NCI-H1436 treated with DMSO at 0.1 percent for 48 hours (cell line): ENCODE measurements at places on chromosomes 5 and 9.

DNA sequence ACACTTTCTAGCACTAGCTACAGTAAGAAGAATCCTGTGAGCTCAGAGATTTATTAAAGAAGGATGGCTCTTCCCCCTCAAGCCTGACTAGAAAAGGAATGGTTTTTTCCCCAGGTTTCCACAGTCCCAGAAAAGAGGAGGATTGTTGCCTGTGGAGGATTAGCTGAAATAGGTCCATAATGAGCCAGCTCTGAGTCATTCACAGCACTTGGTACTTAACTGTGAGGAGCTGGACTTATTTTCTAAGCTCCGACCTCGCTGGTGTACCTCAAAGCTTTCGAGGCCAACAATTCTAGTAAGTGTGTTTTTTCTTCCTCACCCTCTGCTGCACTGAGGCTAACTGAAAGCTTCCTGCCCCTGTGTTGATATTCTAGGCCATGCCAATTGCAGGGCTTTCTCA is 222.5 kb upstream of the IL12B start:
- DNase-seq, result no peak

DNA sequence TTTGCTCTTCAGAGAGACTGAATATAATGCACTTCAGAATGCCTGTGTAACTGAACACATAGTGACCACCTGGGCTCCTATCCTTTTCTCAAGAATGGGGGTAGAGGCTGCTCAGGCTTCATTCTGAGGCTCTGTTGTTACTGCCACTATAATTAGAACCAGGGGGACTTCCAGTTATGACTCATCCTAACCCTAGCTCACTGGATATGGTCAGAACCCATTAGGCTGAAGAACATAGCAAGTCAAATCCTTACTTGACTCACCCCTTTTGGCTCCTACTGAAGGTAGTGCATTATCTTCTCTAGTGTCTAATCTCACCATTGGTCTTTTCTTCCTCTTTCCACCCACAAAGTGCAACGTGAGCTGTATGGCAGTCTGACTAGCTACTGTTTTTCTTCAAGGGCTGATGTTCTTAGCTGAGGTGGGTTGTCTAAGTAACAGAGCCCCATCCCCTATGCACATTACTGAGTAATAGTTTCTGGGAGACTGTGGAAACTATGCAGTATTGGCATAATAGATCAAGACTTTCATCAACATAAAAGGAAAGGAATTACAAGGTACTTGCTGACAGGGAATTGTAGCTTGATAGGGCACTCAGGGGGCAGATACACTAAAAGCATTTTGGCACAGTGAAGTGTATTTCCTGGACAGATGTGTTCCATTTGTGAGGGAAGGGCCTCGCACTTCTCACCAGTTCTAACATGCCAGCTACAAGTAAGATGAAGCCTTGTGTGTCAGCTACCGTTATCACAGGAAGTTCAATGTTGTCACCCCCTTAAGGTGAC is 431.0 kb upstream of the MEF2C start:
- DNase-seq, result no peak

- DNase-seq, result no peak
Observed at GRCh38 chr9:137430723-137431415, 7.7 kb downstream of the NOXA1 start.

- DNase-seq, result no peak
Observed at GRCh38 chr9:107704774-107705173, 215.2 kb upstream of the KLF4 start.

DNA sequence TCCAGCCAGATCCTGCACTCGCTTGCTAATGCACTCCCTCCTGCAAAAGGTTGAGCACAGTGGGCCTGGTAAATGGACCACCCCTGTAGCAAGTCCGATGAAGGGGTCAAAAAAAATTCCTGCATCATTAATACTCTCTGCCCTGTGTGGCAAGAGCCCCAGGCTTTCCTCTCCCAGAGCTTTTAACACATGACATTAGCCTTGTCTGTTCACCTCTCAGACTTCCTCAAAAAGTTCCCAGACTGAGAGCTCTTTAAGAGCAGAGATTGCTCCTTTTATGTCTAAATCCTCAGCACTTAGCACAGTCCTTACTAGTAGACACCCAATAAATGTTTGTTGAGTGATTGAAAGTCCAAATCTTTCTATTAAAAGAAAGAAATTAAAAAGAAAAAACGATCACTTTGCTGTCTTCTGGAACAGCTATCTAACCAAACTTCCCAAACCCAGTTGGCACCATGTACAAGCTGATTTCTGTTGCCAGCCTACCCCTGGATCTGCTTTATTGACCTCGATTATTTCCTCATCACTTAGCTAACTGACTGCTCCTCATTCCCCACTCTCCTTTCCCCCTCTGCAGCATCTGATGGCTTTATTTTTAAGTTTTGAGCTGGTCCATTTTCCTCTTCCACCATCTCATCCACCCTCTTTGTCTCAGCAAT is 209.8 kb downstream of the ENC1 start:
- DNase-seq, result no peak

DNA sequence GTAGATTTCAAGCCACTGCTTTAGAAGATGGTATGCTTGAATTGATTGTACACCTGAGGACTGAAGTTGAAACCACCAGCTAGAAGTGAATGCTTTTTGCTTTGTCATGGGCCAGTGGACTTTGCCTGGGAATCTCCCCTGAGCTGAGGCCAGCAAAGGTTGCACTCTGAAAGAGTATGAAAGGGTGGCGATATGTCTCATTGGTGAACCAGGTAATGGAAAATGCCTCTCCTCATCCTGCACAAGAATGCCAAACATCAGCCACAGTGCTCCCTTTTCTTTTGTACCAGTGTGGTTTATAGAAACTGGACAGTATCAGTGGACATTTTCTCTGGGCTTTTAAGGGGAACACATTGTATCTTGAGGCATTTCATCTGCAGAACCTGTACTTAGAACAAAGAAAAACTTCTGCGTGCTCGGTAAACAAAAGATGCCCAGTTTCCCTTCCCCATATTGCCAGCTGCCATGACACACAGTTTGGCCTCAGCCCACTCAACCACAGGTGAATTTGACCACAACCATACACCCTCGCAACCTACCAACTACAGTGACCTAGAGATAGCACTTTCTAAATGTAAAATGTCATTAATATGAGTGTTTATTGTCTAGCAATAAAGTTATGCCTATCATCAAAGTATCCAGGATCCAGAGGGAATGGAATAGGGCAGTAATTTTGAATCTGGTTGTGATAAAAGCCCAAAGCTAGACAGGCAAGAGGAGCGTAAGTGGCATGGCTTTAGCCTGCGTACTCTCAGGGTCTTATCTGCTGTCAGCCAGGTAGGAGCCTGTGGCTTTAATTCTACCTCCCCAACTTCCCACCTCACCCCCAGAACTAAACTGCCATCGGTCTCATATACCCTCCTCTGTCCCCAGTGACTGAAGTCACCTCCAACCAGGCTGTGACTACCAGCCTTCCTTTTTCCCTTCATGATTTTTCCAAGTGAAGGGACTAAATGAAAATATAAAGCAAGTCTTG is 79.5 kb upstream of the LHFPL2 start:
- DNase-seq, result no peak

GRCh38 chr9:3900673-3901318 is 375.0 kb upstream of the RFX3 start:
- DNase-seq, result no peak

GRCh38 chr9:5419987-5420386 is 17.7 kb downstream of the PLGRKT start:
- no peak for DNase-seq

GRCh38 chr5:77867914-77868313 is 91.8 kb upstream of the TBCA start:
- no peak for DNase-seq

DNA sequence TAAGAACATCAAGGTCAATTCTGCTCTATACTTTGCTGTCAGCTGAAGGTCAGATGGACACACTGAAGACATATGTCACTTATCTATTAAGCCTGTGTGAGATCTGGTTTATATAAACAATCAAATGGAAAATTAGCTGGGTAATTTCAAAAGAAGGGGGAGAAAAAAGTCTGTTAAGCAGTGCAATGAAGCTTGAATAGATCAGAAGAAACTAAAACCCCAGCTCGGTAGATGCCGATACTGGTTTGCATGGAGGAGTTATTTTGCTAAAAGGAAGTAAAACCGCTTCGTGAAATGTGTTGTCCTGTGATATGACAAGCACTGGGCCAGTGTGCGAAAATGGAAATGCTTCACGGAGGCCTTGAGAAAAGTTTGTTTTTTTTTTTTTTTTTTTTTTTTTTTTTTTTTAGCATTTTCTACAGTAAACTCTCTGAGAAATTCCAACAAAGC is 148.8 kb downstream of the MEF2C start:
- no peak for DNase-seq

DNA sequence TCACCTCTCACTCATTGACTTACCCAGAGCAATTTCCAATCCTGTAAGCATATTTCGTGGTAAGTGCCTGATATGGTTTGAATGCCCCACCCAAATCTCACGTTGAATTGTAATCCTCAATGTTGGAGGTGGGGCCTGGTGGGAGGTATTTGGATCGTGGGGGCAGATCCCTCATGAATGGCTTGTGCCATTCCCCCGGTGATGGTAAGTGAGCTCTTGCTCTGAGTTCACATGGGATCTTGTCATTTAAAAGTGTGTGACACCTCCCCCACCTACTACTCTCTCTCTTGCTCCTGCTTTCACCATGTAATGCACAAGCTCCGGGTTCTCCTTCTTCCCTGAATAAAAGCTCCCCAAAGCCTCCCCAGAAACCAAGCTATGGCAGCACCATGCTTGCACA is 1165.5 kb downstream of the CDH12 start:
- no peak for DNase-seq

GRCh38 chr9:134498814-134499166 is 142.8 kb upstream of the COL5A1 start:
- DNase-seq, result no peak

- no peak for DNase-seq
Observed at GRCh38 chr5:151660616-151661495, 25.9 kb downstream of the SPARC start.

DNA sequence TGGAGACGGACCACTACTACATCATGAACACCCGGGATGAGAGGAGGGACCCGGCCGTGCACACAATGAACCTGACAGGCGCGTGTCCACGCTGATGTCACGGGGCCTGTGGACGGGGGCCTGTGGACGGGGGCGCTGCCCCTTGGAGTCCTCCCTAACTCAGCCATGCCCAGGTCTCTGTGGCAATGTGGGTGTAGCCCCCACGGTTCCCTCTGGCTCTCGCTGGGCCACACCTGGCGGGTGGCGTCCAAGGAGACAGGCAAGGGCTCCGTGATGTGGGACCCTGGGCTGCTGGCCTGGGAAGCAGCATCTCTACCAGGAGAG is 22.1 kb downstream of the PAEP start:
- DNase-seq, result no peak

GRCh38 chr5:9544056-9544455 is 1.8 kb downstream of the SEMA5A start:
- no peak for DNase-seq

DNA sequence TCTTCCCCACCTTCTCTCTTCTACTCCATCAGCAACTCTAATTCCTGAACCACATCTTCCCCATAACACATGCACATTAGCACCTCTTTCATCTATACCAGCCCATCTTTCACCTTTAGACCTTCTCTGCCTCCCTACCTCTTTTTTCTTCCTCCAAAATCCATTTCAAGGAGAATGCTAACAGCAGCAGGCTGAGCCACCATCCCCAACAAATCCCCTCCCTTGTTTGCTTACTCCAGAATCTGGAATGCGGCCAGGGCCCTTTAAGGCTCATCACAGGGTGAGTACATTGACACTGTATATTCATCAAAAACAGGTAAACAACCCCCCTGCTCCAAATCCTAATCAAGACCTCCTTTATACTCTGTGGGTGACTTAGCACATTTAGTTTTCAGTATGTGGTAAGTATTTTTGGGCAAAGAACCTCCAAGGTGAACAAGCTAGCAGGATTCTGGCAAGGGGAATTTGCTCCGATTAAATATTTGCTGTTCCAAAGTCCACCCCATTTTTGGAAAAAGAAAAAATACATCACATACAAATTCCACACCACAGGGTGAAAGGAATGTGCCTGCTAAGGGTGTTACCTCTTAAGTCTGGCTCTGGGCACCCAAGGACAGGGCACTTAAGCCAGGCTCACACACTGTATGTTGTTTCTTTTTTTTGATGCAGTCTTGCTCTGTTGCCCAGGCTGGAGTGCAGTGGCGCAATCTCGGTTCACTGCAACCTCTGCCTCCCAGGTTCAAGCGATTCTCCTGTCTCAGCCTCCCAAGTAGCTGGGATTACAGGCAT is 71.4 kb downstream of the SERINC5 start:
- DNase-seq, result peak; percentile 2

DNA sequence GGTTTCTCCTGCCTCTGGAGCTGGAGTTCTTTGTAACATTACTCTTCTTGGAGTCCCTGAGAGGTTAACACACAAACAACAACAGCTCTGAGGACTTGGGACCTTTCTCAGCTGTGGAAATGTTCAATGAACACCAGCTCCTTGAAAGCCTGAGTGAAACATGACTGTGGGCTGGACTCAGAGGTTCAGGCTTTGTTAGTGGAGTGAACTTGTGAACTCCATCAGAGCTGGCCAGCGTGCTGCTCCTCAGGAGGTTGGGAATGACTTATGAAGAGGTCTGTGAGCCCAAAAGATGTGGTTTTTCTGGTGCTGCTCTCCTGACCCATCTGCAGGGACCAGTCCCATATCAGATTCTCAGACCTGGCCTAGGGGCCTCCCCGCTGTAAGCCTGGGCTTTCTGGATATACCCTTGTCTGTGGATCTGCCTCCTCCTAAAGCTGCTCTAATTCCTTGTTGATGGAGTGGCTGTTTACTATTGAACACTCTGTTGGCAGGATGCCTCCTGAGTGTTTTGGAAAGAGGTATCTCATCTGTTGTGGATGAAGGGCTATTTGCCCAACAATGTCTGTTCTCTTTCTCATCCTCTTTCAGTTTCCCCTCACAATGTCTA is 170.0 kb upstream of the GDNF start:
- no peak for DNase-seq

GRCh38 chr5:10320793-10321192 is 13.1 kb upstream of the CMBL start:
- DNase-seq, result no peak

DNA sequence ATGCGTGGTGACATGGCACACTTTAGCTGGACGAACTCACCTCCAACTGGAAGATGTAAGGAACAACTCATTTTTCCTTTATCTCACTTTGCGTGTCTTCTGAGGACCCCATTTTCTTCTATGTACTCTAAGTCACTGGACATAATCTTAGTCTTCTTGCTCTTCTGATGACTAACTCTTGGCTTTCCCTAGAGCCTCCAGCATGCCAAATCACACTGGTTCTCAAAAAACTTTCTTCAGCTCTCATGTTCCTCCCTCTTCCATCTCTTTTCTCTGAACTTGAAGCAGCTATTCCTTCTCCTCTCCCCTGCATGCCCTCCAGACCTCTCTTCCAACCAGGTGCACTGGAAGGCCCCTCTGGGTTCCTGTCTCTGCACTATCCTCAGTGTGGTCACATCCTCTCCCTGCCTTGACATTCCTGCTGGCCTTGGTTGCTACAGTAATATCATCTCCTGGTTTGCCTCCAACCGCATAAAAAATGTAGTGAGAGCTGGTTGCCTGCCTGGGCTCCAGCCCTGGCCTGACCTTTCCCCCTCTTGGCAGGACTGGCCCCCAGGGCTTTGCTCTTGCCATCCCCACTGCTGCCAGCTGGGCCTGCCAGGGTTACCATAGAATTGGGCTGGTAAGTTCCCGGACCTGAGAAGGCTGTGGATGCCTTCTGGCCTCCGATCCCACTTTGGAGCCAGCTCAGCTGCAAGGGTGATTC is 44.8 kb upstream of the BNC2 start:
- no peak for DNase-seq
